Ammon's horn (tissue), 1 donor: ENCODE measurements at places on chromosomes 2 and 18.

DNA sequence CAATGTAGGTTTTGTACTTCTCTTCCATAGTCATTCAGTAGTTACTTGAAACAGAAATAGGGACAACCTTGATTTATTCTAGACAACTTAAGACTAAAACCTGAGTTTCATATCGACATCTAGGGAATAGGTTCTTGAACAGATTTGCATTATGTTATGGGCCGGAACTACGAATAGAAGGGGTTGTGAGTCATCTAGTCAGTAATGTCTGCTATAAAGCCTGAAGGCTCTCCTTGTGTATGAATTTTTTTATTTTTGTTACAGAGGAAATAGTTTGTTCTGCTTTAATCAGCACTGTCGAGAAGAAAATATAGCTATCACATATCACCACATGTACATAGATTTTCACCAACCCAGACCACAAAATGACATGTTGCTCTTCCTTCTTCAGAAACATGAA, 17.3 kb upstream of the TRIM43 start:
- DNase-seq: no peak

DNA sequence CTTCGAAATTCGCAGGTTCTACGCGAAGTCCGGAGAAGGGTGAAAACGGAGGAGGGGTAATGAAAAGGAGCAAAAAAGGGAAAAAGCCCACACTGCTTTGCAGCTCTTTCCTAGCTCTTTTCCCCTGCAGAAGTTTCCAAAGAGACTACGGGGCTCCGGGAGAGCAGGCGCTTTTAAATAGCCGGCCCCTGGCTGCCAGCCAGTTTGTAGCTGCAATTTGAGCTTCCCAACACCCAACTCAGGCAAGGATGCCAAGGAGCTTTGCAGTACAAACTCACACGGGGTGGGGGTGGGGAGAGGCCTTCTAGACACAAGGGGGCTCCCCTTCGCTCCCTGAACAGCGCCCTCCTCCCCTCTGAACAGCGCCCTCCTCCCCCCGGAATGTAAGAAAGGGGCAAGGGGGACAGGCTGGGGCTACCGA, at the start of gene IGFBP5:
TSS of gene IGFBP5 (minus strand) at position 149 of the 421 bp plus-strand sequence. CDS start 774 bp downstream, outside the sequence.
- DNase-seq: peak; percentile 66

GRCh38 chr2:76870011-76870410, 652.2 kb downstream of the LRRTM4 start:
- DNase-seq: no peak

DNA sequence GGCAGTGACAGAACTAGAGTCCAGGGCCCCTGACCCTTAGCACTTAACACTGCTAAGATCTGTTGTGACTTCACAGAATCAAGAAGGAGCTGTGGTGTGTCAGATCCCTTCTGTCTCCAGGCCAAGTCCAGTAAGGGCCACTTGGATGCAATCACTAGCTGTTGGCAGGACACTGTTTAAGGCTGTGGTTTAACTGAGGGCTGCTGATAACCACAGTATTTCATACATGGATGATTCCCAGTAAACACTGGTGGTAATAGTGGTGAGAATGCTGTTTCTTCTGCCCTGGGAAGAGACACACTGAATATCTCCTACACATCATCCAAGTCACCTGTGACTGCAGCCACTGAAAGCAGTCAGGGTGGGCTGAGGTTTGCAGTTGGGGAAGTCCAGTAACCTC, 77.7 kb upstream of the FBXO11 start:
- no peak for DNase-seq

- DNase-seq: no peak
These were observed 74.9 kb downstream of the ATL2 start for GRCh38 chr2:38301969-38302702.

DNA sequence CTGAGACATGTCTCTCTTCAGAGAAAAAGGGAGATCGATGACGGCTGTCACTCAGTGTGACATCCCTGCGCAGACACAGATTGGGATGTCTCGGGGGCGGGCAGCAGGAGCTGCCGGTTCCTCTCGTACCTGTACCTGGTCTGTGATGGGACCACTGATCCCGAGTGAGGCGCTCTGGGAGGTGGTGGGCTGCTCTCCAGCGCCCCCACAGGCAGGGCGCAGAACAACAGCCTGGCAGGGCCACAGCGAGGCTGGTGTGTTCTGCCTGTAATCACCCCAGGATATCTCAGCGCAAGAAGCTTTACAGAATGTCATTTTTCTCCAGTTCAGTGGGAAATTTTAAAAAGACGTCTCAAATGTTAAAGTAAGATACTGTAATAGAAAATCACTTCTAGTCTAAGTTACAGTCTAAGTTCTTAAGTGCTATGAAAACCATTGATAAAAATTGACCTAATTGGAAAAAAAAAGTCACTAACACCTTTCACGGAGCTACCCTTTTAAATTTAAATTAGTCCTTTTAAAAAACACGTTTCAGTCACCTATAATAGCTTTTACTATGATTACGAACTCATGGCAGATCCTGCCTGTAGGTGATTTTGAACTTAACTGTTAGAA, 189.8 kb downstream of the SNTG2 start:
- no peak for DNase-seq

DNA sequence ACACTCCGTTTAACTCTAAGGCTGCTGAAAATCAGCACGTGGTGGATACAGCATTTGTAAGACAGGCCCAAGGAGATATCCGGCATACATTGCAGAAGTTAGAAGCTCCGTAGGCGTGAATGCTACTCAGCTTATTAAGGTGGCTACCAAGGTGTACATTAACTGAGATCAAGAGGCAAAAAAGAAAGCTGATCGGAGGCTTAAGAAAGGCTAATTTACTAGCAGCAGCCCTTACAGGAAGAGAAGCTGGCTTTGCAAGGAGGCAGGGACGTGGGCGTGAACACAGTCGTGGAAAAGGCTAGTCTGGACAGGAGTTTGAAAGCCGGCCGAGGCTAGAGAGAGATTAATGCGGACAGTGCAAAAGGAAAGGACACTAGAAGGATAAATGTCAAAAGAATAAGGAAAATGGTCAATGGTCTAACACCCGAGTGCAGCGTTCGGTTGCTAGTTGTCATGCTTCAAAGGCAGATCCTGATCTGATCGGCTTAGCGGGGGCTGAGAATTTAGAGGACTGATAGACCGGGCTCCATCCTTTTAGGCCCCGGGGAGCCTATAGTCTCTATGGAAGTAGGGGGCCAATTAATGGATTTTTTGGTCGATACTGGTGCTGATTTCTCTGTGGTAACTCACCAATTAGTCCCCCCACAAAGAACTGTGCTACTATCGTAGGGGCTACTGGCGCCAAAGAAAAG, 45.6 kb upstream of the SELENOI start:
- DNase-seq: no peak

DNA sequence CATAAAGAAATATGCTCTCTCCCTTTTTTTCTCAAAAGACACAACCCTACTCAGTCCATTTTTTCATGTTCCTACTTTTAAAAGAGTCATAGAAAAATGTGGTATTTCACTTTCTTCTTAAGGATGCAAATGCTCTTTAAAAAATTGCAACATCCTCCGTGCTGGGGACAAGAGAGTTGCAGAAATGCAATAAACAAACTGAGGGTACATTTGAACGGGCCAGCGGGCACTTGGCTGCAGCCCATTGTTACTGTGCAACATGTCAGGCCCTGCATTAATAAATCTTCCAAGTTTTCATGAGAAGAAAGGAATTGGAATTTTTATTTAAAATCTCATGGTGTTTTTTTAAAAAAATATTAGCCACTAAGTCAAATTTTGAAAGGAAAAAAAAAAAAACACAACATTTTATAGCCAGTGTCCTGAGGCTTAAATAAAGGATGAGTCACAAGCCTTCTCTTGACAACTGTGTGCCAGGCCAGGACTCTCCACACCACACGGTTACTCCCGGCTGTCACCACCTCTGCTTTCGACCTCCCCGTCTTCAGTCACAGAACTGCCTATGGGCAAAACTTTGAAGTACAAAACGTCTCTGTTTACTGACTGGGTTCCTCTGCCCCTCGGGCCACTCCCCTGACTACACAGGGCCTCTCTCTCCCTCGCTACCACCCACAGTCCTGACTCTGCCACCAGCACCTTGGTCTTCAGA, 57.5 kb upstream of the MFF start:
- DNase-seq: peak; percentile 18

GRCh38 chr2:29747786-29748470, 173.5 kb downstream of the ALK start:
- DNase-seq: no peak

GRCh38 chr2:237714690-237715458, 83.7 kb upstream of the RBM44 start:
- DNase-seq: no peak

GRCh38 chr2:172087780-172088244, 2.5 kb downstream of the DLX1 start:
- DNase-seq: no peak

- DNase-seq: no peak
These were observed 443.8 kb downstream of the NCKAP5 start for GRCh38 chr2:133124446-133124845.

- DNase-seq: no peak
These were observed 19.2 kb upstream of the TANK start for GRCh38 chr2:161141033-161141432.

DNA sequence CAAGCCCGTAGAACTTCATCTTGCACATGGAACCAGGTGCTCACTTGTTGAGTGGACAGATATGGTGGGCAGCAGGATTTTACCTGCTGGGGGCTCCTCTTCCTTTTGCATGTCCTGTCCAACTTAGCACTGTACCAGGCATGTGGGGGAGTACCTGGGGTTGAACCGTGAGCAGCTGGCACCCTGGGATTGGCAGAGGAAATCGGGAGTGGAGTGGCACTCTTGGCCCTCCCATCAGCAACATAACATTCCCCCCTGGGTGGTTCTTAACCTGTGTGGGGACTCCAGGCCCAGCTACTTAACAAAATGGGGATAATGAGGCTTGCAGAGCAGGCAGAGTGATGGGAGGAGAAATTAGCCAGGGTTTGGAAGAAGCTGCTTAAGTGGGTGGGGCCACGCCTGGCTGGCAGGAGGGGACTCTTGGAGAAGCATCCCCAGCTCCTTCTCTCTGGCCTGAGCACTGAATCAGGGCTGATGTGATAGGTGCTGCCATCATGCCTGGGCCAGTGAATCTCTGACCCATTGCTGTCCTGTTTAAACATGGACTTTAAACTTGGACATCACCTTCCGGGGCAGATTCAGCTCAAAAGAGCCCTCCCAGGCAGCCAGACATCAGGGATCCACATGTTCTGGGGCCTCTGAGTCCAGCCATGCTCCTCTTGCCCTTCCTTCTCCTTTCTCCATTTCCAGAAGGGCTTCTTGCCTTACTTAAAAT, 15.5 kb downstream of the FOSL2 start:
- DNase-seq: no peak
